ENCODE measurements at places on chromosomes 1 and 21.

GRCh38 chr1:187903223-187903622 is 1074.5 kb downstream of the PLA2G4A start:
- DNase-seq: no peak

GRCh38 chr1:86487131-86487810 is 18.5 kb downstream of the CLCA1 start:
- DNase-seq: no peak

DNA sequence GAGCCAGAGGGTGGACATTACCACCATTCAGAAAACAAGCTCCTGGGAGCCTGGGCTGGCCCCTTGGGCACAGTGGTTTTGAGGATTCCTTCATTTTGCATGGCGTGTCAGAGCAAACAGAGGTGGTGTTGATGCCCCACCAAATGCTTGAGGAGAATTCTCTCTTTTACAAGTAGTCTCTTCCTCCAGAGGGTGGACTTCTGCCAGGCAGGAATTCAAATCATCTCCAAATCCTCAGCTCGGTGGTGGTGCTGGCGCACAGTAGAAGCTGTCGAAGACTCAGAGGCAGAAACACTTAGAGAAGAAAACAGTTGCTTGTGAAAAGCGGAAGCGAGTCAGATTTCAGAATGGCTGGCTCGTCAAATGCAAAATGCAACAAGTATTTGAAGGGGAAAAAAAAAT is 3.4 kb upstream of the CHI3L1 start:
- no peak for DNase-seq

DNA sequence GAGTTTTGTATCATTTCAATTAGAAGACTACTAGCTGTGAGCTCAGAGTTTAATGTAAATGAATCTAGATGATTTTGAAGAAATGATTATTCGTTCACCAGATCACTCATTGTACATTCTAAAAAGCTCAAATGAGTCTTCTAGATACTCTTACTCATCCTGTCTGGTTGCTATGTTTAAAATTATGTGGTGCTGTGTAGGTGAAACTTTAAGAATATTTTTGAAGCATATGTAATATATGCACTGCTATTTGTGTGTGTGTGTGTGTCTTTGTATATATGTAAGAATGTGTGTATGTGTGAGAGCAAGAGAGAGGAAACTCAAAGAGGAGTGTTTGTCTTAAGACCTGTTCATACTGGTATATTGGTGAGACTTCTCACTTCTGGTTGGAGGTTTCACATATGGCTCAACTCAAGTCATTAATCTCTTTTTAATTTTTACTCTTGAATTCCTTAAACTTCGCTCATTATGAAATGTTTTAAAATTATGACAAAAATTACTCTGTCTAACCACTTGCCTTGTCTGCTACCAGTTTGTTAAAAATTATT is 8.6 kb upstream of the C1orf105 start:
- DNase-seq: no peak

DNA sequence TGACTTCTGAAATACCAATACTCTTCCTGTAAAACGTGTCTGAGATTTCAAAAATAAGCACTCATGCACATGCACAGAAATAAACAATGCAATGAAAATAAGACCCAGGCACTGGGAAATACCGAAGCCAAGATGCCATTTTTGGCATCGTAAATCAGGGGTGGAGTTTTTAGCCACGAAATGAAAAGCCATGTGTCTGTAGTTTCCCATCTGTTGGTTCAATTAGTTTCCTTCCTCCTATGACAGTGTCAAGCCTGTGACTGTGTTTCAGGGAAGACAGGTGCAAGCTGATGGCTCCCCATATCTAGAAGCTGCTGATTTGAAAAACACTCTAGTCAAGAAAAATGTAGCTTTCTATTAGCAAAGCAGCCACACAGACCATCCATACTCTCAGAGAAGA is 480.4 kb upstream of the CAMK1G start:
- no peak for DNase-seq

DNA sequence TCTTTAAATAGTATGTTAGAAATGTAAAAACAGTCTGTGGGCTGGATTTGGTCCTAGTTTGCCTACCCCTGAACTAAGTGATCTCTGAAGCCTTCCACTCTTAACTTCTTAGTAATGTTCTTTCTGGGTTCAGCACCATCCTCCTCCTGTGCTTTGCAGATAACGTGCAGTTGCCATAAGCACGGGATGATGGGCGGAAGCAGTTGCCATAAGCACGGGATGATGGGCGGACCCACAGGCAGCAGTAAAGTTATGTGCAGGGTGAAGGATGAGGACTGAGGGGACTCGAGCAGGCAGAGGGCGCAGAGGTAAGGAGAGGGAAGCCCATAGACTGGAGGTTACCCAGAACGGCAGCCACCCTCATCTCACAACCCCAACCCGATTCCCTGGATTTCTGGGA is 25.6 kb downstream of the GPA33 start:
- no peak for DNase-seq

- DNase-seq: no peak
Measured at GRCh38 chr1:182406012-182406411, 5.5 kb upstream of the TEDDM1 start.

Data from vagina (tissue), 2 donors.